ENCODE measurements at places on chromosomes 5 and 9.

DNA sequence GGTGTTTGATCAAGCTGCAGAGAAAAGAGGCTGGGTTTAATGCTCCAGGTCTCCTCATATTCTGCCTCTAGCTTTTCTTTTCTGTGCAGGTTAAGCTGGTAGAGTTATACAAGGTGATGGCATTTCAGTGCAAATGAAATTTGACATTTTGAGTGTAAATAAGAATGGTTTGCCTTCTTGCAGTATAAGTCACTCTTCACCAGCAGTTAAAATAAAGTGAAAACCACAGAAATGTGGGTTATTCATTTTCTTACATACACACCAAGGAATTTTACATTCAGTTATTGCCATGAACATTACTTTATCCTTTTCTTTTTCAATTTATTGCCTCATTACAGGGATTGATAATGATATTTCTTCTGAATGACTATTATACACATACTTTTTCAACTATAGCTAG, 337.5 kb upstream of the PCSK5 start:
- no peak for DNase-seq

GRCh38 chr9:19469271-19469670, 60.5 kb downstream of the ACER2 start:
- DNase-seq: no peak

- DNase-seq: no peak
Measured at GRCh38 chr5:34854459-34855174, 15.7 kb downstream of the TTC23L start.

DNA sequence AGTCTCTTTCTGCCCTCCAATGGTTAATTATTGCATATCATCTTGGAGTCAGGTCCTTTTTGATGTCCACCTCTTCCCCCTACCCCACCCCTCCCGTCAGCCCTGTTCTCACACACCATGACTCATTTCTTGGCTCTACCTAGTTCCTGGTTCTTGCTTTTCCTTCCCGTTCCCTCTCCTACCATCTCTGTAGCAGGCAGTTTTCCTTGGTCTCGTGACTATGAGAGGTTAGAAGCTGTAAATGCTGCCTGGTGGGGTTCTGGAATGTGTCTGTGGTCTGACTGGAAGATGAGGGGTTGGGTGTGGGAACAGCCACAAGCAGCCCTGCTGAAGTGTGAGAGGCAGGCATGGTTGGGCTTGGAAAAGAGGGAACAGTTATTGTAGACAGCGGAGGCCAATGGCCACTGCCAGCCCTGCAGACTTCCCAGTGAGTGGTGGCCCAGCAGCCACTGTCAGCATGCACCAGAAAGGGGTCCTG, 18.2 kb downstream of the SLC22A5 start:
- no peak for DNase-seq

- no peak for DNase-seq
Measured at GRCh38 chr5:51271261-51271660, 112.0 kb upstream of the ISL1 start.
